HL-60 (cell line): ENCODE measurements at places on chromosomes 6 and 20.

DNA sequence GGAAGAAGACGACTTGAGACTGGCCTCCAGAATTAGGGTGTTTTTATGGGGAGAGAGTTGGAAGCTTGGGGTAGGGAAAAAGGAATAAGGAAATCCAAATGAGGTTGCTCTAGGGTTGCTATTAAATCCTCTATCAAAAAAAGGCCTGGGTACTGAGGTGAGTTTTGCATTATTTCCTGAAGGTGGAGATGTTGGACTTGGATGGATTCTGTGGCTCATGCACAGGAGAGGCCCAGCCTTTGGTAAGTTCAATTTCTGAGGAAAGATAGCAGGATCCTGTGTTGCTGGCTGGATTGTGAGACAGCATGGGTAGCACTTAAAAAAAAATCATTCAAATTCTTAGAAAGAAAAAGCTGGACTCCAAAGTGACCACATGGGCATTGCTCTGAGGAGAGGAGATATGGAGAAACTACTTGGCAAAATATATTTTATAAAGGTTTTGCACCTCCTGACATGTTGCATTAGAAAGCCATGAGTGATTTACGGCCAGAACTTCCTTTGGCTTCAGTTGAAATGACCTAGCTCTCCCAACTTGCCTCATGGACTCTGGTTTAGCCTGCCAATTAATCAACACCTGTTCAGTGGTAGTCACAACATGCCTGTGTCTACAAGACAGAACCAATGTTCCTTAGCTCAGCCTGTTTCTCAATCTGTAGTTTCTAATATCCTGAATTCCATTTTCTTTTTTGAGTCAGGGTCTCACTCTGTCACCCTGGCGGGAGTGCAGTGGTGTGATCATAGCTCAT lies 152.1 kb upstream of the RALGAPA2 start:
- no peak for DNase-seq

GRCh38 chr6:136337121-136337520 lies 47.5 kb upstream of the BCLAF1 start:
- DNase-seq = no peak

GRCh38 chr6:4778086-4778485 lies 1.9 kb downstream of the CDYL start:
- no peak for DNase-seq

DNA sequence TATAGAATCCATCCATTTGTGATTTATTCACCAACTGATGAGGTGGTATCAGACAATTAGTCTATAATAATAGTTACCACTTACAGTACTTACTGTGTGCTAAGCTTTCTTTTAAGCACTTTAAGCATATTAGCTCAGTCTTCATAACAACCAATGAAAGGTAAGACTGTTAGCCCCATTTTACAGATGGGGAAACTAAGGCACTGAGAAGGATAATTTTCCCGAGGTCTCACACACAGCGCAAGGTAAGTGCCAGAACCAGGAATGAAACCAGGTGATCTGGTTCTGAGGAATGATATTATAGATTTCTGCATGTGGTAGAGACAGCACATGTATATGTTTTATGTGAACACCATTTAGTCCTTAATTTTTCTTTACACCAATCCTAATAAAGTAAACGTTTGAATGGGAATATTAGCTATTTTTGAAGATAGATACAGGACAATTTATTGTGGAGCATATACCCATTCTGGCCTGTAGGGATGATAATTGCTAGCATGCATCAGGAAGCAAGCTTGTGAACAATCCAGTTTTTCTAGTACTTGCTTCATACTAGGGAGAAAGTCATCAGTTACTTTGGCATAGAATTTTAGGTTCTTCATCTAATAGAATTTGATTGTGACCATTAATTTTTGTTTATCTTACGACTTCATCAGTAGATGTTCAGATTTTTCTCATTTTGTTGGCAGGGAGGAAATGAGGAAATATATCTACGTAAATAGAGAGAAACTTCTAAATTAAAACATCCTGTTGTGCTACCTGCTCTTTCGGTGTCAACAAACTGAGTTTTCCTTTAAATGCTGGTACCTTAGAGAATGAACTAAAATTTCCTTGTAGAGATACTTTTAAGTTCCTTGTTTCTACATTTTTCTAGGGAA lies 3.0 kb downstream of the YWHAB start:
- no peak for DNase-seq

DNA sequence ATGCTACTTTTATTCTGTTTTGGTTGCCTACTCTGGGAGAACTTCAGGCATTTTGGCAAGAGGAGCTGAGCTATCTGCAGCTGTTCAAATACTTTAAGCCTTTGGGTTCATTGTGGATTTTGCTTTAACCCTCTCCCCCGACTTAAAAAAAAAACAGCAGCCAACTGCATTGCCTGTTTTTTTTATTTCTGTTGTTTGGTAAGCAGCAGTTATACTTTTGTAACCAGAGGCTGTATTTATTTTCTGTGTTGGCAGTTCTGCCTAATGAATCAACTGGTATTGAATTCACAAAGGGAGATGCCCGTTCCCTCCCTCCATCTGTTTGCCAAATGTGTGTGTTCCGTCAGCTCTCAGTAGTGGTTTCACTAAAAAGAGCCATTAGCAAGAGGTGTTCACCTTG lies 484.0 kb downstream of the UTRN start:
- DNase-seq = no peak

- no peak for DNase-seq
These were observed 104.9 kb upstream of the PRDM1 start for GRCh38 chr6:105981002-105981887.

- no peak for DNase-seq
These were observed 39.8 kb upstream of the CDH22 start for GRCh38 chr20:46347841-46348803.

DNA sequence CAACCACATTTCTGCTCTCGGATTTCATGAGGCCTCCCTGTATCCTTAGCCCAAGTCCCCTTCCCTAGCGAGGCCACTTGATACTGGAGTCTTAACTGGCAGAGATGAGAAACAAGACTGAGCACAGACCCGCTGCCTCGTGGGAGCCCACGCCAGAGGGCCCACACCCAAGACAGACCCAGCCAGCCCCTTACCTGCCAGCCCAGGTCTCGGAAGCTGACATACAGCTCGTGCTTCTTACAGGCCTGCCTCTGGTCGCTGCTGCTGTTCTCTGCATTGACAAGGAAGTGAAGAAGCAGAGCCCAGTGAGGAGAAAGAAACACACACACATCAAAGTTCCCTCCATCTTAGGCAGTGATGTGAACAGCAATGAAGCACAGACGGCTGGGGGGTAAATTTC lies 91.7 kb downstream of the BMP7 start:
- no peak for DNase-seq

GRCh38 chr20:13338999-13339411 lies 117.9 kb downstream of the ISM1 start:
- DNase-seq = no peak

GRCh38 chr6:157838718-157839430 lies 15.8 kb downstream of the SNX9 start:
- no peak for DNase-seq

- DNase-seq = no peak
These were observed 138.0 kb upstream of the TBX18 start for GRCh38 chr6:84902354-84902928.

DNA sequence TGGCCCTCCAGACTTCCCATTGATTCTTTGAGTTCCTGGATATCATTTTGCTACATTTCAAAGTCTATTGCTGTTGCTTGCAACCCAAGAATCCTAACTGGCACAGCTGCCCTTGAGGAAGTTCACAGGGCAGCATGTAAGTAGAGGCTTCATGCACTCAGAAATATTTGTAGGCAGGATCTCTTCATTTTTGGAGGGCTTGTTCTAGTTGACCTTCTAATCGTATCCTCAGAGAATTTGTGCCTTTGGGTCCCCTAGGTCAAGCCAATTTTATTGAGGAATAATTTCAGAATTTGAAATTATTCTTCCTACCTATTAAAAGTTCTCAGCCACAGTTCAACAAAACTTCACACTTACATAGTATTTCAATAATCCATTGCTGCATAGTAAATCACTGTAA lies 5.6 kb upstream of the NCOA3 start:
- DNase-seq = no peak

GRCh38 chr6:37038292-37039198 lies 33.1 kb downstream of the FGD2 start:
- DNase-seq = no peak

- no peak for DNase-seq
These were observed 59.9 kb downstream of the SNAI1 start for GRCh38 chr20:50042370-50043313.

DNA sequence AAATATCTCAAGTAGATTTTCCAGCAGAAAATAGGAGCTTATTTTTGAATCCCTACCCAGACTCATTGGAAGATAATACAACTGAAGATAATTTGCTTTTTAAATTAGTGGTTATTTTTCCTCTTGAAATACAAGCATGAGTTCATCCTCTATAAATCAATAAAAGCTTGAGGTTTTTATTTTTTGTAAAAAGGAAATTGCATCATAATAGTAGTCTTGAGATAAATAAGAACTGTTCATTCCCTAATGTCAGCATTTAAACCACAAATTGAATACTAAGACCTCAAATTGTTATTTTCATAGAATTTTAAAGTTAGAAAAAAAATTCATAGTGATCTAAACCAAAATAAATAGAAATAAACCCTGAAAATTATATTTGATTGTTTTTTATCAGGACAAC lies 719.1 kb downstream of the CD109 start:
- no peak for DNase-seq

- no peak for DNase-seq
These were observed 22.0 kb upstream of the QKI start for GRCh38 chr6:163392533-163392932.

DNA sequence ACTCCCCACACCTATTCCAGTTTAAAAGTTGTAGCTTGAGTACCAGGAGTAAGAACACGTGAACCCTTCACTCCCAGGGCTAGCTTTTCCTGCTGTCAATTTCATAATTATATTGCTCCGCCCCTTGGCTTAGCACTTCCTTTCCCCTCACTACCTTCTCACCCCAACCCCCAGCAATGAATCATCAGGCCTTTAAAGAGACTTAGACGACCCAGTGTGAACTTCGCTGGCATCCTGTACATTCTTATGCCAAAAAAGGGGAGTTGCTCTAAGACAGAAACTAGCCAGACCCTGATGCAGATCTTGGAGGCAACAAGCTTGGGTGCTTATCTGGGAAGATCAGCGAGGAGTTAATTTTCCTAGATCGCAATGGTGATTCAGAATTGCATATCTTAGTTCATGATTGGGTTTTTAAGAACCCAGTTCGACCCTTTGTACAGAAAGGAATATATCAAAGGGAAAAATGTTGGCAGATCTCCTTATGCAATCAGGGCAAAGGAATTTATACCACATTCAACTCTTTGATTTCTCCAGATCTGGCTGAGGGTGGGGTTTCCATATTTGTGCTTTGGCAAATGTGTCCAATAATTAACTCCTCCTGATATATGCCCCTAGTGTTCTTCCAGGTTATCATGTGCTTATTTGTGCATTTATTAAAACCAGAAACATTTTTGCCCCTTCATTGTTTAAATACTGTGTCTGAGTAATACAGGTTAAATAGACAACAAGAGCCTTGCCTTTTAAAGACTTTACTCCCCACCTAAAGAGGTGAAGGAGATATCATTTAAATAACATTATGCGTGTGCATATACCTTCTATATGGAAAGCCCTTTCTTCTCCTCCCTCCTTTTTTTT lies 8.1 kb upstream of the ATXN1 start:
- DNase-seq = peak; percentile 88

- no peak for DNase-seq
These were observed 100.1 kb downstream of the GRM4 start for GRCh38 chr6:34045771-34046170.

DNA sequence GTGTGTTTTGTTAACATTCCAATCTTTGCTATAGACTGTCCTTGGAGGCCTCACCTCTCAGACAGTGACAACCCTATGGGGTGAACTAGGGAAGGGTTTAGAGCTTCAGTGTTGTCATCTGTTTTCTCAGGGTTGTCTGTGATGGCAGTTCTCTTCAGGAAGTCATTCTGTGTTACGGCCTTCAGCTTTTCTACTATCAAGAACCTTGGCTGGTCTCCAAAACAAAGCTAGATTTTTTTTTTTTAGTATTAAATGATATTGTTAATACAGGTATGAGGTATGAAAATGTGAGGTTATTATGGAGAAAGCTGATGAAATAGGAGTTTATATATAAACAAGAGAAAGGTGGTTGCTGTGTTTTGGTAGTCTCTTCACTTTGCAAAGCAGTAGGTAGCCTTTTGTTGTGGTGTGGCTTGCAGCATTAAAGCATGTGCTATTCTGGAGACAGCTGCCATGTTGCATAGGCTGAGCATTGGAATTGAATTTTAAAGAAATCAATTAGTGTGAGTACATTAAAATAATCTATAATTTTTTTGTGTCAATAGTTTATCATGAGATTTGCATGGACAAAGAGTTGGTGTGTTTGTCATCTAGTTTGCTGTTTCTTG lies 162.6 kb downstream of the CARMIL1 start:
- no peak for DNase-seq

DNA sequence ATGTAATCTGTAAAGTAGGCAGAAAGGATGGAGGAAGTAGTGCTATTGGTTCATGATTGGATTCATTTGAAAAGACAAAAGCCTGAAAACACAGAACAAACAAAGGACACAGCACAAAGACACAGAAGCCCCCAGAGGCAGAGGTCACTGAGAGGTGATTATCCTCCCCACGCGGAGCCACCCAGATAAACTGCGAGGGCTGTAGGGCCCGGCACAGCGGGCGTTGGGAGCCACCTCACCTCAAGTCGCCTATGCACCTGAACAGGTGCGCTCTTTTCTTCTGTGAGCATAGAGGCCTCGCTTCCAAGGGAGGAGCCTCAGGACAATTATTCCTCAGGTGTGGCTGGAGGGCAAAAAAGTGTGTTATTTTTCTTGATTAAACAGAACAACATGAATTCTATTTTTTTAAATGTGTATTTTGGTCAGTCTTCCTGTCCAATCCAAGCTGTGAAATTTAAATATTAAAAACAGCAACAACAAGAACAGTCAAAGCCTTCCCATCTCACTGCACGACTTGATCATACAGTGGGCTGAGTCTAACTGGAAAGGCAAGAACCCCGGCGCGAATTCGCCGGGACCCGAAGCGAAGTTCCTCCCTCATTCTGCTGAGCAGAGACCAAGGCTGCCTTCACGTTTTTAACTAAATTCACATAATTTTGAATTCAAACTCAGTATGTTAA lies 205.3 kb downstream of the THBS2 start:
- DNase-seq = no peak

GRCh38 chr6:38762848-38763247 lies 47.7 kb downstream of the DNAH8 start:
- no peak for DNase-seq

DNA sequence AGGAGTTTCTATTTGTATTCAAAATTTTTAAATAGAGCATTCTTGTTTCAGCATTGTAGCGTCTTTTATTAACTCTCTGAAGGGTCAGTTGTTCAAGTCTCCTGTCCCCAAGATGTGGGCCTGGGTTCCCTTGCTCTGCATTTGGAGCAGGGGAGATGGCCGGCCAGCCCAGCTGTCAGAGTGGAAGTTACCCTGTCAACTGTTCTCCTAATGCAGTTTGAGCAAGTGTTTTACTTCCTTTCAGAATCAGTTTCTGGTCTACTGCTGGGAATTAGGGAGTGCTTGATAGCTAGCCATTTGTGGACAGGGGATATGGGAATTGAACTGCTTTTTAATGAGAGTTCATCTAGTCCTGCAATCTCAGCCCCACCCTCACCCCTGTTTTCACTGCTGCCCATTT lies 116.6 kb downstream of the QKI start:
- no peak for DNase-seq

- no peak for DNase-seq
These were observed 5.8 kb upstream of the IRAK1BP1 start for GRCh38 chr6:78861509-78861908.
